ENCODE measurements at places on chromosomes 13 and 19.

GRCh38 chr19:6017576-6017975, 39.6 kb upstream of the RANBP3 start:
- no peak for DNase-seq

GRCh38 chr13:94849254-94849653, 136.9 kb upstream of the SOX21 start:
- DNase-seq, result no peak

DNA sequence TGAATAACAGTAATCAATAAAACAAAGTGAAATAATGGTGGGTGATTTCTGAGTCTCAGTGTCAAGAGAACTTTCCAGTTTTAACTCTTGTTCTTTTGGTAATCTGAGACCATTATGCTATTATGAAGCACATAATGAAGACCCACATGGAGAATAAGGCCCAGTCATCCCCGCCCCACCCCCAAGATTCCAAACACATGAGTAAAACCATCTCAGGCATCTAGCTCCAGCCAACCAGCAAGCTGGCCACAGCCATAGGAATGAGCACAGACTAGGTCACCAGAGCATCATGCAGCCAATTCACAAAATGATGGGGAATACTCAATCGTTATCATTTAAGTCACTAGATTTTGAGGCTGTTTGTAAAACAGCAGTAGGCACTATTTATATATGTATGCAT, 1769.0 kb upstream of the PCDH20 start:
- DNase-seq, result no peak

- no peak for DNase-seq
Measured at GRCh38 chr13:79226250-79226649, 179.8 kb downstream of the RBM26 start.

GRCh38 chr13:99545361-99545760, 44.1 kb downstream of the TM9SF2 start:
- no peak for DNase-seq

DNA sequence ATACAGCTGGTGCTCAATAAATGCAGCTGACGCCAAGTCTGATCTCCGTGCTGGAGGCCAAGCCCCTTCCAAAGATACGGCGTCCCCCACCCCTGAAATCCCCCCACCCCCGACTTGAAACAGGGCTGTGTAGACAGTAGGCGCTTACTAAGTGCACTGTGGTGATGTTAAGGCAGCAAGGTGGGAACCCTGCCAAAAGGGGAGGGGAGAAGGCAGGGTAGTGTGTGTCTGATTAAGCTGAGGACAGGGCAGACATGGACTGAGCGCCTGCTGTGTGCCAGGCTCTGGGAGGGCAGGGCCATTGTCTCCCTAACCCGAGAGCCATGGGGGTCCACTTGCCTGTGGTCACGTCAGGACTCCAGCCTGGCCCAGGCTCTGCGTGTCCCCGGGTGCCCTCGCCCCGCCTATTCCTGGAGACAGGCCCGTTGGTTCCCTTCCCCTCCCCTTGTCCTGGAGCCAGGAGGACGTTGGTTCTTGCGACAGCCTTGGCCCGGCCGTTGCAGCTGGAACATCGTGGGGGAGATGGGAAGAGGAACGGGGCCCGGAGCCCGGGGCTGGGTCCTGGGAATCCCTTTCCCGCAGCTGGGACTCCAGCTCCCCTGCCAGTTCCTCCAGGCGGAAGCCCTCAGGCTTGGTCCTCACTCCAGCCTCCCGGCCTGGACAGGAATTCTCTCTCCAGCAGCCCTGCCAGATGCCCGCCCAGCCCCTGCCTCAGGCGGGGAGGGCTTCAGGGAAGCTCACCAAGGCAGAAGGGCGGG, 1.7 kb upstream of the ELANE start:
- no peak for DNase-seq

GRCh38 chr13:95083758-95084157, 217.5 kb downstream of the ABCC4 start:
- DNase-seq, result no peak

- no peak for DNase-seq
Measured at GRCh38 chr13:98613591-98613990, 36.7 kb upstream of the STK24 start.

- DNase-seq, result no peak
Measured at GRCh38 chr19:5925830-5926427, 11.9 kb downstream of the CAPS start.

- DNase-seq, result no peak
Measured at GRCh38 chr13:109100705-109101304, 471.4 kb downstream of the MYO16 start.

DNA sequence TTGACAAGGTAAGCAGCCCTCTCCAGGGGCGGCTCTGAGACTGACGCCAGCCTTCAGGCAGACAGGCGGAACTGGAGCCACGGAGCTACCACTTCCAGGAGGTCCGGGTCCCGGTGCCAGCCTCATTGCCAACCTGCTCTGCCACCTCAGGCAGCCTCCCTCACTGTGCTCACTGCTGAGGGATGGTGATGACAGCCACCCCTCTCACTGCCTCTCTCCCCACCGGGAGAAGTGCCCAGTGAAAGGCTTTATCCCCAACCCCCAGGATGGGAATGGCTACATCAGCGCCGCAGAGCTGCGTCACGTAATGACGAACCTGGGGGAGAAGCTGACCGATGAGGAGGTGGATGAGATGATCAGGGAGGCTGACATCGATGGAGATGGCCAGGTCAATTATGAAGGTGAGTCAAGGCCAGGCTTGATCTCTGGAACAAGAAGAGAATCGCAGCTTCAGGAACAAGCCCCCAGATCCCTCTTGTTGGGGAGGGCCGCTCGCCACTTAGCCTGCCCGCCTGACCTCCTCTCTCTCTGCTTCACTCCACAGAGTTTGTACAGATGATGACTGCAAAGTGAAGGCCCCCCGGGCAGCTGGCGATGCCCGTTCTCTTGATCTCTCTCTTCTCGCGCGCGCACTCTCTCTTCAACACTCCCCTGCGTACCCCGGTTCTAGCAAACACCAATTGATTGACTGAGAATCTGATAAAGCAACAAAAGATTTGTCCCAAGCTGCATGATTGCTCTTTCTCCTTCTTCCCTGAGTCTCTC, 7.6 kb downstream of the CALM3 start:
- no peak for DNase-seq

- DNase-seq, result no peak
Measured at GRCh38 chr19:4844348-4845179, 13.1 kb upstream of the TICAM1 start.

- DNase-seq, result peak; percentile 4
Measured at GRCh38 chr19:39599116-39599515, 3.2 kb upstream of the LGALS13 start.

DNA sequence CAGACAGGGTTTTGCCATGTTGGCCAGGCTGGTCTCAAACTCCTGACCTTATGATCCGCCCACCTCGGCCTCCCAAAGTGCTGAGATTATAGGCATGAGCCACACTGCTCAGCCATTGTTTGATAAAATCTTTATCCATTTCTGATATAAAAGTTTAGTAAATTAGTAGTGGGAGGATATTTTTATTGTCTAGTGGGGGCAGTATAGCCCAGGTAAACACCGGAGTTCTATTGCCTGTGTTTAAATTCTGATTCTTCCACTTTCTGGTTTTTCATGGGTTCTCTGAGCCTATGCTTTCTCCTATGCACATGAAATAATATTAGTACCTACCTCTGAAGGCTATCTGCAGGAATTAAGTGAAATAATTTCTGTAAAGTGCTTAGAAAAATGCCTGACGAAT, 20.1 kb upstream of the ARHGEF18 start:
- no peak for DNase-seq

DNA sequence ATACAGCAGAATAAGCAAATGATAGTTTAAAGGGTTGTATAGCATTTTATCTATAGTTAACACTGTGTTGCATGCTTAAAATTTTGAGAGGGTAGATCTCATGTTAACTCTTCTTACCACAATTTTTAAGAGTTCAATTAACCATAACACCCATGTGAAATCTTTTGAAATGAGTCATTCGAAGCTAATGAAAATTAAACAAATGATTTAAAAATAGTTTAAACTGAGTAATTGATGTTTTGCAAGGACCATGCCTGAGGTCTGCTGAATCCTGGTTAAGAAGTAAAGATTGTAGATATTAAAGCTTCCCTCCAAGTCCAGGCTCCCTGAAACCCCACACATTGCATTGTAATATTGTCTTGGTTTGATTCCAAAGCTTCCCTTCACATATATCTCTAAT, 176.7 kb upstream of the RNF113B start:
- no peak for DNase-seq

- DNase-seq, result no peak
Measured at GRCh38 chr13:82062772-82063171, 1721.8 kb upstream of the SPRY2 start.

- DNase-seq, result no peak
Measured at GRCh38 chr13:106432636-106433035, 102.8 kb downstream of the EFNB2 start.

GRCh38 chr13:38821770-38822551, 135.1 kb downstream of the FREM2 start:
- DNase-seq, result no peak

- no peak for DNase-seq
Measured at GRCh38 chr19:23377276-23377675, 18.0 kb downstream of the ZNF91 start.

- no peak for DNase-seq
Measured at GRCh38 chr13:106986033-106986484, 418.1 kb upstream of the ARGLU1 start.

- DNase-seq, result no peak
Measured at GRCh38 chr19:30001791-30002190, 59.8 kb downstream of the URI1 start.

DNA sequence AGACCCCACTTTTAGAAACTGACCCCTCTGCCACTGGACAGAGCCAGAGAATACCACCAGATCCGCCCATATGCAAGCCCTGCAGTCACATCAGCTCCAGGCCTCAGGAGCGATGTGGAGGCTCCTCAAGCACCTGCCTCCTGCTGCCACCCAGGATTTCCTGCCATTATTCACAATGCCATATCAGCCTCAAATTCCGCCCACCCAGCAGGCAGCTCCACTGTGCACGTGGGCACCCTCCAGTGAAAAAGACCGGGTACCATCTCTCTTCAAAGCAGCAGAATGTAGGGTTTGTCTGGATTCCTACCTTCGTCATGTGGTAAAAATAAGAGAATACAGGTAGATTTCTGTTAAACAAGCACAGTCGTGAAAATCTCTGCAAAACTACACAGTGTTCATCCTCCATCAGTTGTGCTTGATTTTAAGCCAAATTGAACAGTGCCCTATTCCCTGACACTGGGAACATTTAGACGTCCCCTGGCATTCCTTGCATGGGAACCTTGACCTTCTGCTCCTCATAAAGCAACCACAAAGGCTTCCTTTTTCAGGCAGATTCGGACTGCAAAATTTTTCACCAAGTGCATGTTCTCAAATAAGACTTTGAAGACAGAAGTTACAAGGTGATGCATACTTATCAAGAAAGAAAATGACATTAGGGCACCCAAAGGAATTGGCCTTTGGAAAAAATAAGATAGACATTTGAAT, 56.4 kb downstream of the FAM124A start:
- no peak for DNase-seq

GRCh38 chr19:41799444-41800000, 3.1 kb downstream of the CEACAM3 start:
- DNase-seq, result no peak

DNA sequence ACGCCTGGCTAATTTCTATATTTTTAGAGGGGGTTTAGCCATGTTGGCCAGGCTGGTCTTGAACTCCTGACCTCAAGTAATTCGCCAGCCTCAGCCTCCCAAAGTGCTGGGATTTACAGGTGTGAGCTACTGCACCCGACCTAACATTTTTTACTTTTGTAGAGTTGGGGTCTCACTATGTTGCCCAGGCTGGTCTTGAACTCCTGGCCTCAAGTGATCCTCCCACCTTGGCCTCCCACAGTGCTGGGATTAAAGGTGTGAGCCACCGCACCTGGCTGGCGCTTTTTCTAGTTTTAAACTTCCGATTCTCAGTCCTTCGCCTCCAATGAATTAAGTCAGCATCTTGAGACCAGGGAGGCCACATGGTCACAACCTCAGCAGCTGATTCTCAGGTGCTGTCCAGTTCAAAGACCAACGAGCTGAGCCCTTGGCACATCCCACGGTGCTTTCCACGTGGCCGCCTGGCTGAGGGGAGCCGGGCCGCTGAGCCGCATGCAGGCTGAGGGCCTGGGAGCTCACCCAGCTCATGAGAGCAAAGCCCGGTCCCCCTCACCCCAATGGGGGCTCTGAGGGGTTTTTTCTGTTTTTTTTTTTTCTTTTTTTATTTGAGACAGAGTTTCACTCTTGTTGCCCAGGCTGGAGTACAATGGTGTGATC, 9.1 kb downstream of the AP3D1 start:
- DNase-seq, result no peak

DNA sequence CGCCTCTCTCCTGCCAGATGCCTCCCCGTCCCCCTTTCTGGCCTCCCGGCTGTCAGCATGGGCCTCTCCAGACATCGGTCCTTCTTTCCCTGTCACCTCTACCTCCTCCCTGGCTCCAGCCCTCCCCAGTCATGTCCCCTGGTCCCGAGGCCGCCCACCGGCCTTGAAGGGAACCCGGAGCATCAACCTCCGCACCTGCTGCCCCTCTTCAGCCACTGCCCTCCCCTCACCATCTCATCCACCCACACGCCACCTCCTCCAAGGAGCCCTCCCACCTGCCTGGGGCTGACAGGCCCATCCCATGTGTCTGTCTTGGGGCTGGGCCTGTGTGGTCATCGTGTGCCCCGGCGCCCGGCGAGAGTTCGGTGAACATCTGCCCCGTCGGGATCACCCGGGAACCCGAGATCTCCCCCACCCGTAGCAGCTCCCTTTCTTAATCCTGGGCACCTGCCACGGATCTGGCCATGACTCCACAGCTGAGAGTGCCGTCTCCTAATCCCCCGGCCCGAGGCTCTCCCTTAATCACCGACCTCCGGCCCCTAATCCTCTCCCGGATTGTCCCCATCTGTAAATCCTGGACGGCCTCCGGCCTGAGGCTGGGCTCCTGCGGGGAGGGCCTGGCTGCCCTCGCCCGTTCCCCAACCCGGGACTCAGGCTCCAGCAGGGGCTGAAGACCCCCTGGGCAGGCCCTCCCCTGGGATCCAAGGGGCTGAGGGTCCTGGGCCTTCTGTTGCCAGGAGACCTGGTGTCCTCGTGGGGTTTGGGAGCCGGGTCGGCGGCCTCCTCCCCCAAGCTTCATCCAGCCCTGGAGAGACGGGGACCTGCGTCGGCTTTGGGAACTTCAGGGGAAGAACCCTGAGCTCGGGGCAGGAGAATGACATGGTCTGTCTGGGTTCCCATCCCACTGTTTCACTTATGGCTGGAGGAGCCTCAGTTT, 5.9 kb downstream of the HCN2 start:
- no peak for DNase-seq

- DNase-seq, result no peak
Measured at GRCh38 chr19:52148256-52148655, 8.5 kb upstream of the ZNF616 start.

- no peak for DNase-seq
Measured at GRCh38 chr19:7968008-7968795, 24.7 kb upstream of the TIMM44 start.

DNA sequence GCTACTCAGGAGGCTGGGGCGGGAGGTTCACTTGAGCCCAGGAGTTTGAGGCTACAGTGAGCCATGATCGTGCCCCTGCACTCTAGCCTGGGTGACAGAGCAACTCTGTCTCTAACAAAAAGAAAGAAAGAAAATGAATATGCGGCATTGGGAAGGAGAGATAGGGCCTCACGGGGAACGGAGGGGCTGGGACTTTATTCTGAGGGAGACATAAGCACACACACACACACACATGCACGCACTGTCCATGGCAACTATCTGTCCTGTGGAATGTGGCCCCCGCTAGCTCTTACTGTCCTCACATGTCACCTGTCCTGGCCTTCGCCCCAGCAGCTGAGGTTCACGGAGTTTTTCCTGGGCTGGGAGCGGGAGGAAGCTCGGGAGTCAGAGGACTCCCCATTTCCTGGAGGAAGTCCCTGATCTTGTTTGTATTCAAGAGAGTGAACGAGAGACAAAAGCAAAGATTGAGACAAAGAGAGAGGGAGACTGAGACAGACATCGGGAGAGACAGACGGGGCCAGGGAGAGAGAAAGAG, 654 bp downstream of the STAP2 start:
- no peak for DNase-seq
